M059J (cell line): ENCODE measurements at places on chromosomes 6 and 20. TPM values are rescaled to one million over a fixed set of nuclear protein-coding genes. Genes with fewer than 3 reads are reported as not detected.

The POU5F1 gene
- total RNA-seq = 0.39 TPM in 1 of 2 replicates, not detected in the other

The PTGIS gene
- total RNA-seq = 0.02 and 0.07 TPM in 2 replicates

The MYLIP gene
- 11.8 and 16.3 TPM in 2 replicates for total RNA-seq

The TSBP1 gene
- total RNA-seq = not detected in 2 replicates

The SLC35B2 gene
- total RNA-seq = 205 and 215 TPM in 2 replicates

The GRIK2 gene
- 0.12 and 2.4 TPM in 2 replicates for total RNA-seq

The RSPH9 gene
- total RNA-seq = 0.05 and 0.69 TPM in 2 replicates

The AVP gene
- not detected in 2 replicates for total RNA-seq

- no peak for DNase-seq
These were observed 19.5 kb upstream of the PRELID3B start for GRCh38 chr20:59062081-59062480.

DNA sequence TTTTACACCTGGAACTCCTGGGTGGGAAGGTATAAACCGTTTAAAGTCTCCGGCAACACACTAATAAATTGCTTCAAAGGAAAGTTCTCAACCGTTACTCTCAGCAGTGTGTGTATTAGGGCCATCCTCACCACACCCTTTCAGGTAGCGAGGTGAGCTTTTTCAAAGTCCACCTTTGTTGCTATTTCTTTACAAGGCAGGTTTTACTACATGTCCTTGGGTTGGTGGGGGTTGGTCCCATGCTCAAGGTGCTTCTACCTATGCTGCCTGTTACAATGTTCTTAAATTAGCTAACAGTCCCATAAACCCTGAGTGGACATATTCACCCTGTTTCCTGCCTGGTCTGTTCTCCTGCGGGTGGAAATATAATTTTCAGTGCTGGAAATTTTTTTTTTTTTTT is 13.2 kb upstream of the OSER1 start:
- DNase-seq = no peak

GRCh38 chr20:43992885-43993284 is 78.2 kb downstream of the TOX2 start:
- DNase-seq = no peak

GRCh38 chr6:79862126-79862525 is 85.2 kb downstream of the ELOVL4 start:
- DNase-seq = peak; percentile 4

GRCh38 chr6:27495386-27496135 is 22.7 kb upstream of the ZNF184 start:
- peak; percentile 93 for DNase-seq

DNA sequence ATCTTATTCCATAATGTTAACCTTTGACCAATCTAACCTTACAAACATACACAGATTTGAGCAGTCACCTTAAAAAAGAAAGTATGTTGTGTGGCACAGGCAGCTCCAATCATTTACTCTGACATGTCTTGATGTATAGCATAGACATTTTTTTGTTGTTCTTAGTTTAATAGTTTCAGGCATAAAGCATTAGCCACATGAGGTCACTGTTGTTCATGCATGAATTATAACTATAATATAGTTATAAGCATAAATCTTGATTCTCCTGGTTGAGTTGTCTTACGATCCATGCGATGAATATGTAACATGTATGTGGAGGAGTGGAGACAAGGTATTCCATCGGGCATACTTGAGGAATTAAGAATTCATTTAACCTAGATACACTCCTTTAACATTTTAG is 26.1 kb upstream of the NKAIN2 start:
- DNase-seq = no peak

DNA sequence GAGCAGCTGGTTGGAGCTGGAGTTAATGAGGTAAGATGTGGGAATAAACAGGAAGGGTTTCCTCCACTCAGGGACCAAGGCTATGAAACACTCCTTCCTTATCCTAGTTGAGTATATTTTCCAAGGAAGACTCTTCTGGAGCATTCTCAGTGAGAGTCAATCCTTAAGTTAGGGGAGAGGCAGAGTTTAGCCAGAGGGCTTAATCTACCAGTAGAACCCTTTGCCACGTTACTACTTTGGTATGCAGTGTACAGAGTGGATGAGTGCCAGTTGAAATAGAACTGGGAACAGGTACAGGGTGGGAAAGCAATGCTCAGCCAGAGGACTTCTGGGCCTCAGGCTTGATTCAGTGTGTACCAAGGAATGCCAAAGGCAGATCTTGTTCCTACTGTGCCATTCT is 114.3 kb downstream of the UBE3D start:
- DNase-seq = peak; percentile 98

DNA sequence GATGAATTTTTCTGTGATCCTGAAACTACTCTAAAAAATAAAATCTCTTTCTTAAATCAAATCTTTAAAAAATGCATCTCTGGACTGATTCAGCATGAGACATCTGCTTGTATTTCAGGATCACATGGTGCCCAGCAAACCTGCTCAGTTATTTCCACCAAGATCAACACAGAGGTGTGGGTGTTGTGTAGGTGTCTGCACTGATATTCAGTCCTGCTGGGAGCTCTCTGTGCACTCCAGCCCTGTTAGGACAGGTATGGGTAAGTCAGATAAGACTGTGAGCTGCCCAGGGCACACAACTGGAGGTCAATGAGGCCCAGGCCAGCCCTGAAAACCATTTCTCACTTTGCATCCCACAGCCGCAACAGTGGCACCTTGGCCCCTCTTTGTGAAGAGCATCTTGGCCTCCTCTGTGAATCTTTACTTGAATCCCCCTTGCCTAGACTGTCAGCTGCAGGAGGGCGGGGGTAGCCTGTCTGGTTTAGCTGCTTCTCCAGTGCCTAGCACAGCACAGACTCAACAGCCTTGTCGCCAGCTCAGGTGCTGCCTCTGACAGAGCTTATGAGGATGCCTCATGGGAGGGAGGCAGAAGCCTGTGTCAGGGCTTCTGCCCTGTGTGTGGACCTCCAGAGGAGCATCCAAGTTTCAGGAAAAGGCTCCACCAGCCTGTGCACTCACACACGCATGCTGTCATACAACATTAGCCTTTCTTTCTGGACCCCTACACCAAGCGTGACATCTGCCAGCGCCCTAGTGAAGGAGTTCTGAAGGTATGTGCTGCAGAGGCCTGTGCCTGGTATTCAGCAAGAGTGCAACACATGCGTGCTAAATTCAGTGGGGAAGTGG is 187.6 kb upstream of the CST7 start:
- DNase-seq = no peak

GRCh38 chr6:164337024-164337924 is 922.8 kb downstream of the QKI start:
- DNase-seq = no peak

GRCh38 chr6:129248946-129249345 is 366.0 kb downstream of the LAMA2 start:
- no peak for DNase-seq

GRCh38 chr6:162862941-162863340 is 135.2 kb downstream of the PACRG start:
- no peak for DNase-seq

DNA sequence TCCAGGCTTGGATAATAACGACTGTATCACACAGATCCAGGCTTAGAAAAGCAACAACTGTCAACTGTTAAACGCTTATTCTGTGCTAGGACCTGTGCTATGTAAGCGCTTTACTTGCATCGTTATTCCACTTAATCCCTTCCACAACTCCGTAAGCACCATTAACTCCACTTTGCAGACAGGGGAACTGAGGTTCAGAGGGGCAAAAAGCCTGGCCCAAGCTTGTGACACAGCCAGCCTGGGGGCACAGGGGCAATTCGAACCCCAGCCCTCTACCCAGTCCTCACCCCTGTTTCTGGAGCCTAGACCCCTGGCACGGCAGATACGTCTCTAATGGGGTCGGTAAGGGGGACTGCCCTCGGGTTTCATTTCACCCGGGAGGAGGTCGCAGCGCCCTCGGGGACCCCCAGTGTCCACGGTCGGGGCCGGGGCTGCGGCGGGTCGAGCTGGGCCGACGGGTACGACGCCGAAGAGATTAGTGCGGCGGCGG is 411 bp downstream of the DSN1 start:
- DNase-seq = peak; percentile 20

DNA sequence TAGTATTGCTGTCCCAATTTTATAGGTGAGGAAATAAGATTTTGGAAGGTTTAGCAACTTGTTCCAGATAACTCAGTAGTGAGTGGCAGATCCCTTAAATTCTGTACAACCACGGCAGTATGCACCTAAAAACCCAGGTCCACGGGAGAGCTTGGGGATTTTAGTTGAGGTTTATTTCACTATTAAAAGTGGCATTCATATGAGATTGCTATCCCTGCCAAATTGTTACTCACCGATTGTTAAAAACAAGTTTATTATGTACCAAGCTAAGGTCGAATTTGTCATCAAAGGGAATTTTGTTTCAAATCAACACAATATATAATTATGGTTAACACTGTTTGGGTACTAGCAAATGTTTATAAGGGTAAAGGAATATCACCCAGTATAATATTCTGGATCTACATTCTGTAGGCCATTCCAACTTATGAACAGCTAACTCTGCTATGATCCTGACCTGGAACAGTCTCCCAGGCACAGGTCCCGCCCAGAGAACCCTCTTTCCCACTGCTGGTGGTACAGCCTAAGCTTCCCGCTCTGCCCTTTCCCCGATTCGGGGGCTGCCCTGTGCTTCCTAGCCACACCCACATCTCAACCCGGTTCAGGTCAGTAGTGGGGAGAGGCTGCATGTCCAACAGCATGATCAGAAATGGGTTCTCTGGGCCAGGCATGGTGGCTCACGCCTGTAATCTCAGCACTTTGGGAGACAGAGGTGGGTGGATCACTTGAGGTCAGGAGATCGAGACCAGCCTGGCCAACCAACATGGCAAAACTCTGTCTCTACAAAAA is 24.9 kb downstream of the GPLD1 start:
- DNase-seq = peak; percentile 38

DNA sequence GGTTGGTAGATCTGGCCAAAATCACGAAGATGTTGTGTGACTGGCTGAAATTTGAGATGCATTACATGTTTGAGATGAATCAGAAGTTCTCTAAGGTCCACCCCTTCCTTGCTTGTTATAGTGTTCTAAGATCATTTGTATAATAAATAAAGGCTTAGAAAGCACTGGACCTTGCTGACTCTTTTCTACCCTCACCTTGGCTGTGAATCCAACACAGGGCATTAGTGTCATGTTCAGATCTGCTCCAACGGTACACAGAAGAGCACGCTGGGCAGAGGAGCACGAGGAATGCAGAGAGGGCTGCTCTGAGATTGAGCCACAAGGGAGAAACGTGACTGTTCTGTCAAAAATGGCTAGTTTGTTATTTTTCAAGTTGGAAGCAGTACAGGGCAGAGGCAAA is 169.5 kb upstream of the HDAC2 start:
- peak; percentile 7 for DNase-seq

DNA sequence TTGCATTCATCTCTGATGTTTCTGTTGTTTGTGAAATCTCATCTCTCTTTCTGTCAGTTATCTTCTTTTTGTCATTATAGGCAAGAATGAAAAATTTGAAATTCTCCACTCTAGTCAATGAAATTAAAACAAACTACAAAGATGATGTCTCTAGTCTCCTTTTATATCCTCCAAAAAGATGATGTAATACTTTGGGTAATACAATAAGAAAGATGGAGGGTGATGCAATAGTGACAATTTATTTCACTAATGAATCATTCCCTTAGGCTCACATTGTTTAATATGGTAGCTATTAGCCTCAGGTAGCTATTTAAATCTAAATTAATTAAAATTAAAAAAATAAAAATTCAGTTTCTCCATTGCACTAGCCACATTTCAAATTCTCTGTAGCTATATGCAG is 145.4 kb downstream of the UST start:
- no peak for DNase-seq

GRCh38 chr20:5065166-5065878 is 54.4 kb downstream of the PCNA start:
- peak; percentile 96 for DNase-seq

DNA sequence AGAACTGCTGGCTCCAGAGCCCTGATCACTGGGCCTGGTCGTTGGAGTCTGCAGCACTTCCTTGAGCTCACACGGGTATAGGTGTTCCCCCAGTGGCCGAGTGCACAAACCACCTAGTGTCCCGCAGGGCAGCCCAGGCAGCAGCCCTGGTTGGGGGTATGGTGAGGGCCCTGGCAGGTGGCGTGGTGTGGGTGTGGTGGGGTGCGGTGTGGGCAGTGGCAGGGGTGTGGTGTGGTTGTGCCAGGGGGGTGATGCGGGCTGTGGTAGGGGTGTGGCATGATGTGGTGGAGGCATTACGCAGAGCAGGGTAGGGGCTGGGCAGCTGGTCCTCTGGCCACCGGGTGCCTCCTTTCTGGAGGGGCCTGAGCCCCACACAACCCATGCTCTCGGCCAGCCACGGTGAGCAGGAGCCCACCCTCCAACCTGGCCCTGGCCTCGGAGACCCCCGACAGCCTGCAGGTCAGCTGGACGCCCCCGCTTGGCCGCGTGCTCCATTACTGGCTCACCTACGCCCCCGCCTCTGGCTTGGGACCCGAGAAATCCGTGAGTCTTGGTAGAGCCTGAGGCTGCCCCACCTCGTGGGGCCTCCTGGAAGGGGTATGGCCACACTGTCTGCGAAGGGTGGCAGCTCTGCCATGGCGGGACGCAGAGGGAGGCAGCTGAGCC is 20.5 kb downstream of the COL20A1 start:
- DNase-seq = no peak

- DNase-seq = peak; percentile 1
These were observed 639.6 kb downstream of the EPHA7 start for GRCh38 chr6:92779746-92780145.

GRCh38 chr6:8180327-8181159 is 78.2 kb upstream of the EEF1E1 start:
- peak; percentile 94 for DNase-seq

DNA sequence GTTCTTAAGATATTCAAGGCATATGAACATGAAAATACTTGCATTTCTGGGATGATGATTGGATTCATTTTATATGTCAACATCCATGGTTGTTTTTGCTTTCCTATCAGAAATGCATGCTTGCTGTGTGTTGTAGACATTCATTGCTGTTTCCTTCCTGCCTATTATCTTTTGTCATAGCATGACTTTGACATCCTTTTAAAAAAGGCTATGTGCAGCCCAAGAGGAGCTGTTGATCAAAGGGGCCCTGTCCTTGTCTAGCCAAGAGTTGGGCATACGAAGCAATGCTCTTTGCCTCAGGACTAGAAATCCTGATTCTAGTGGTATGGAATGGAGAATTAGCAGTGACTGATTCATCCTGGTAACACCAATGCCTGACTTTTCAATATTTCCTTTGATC is 143.1 kb downstream of the RNF144B start:
- no peak for DNase-seq

DNA sequence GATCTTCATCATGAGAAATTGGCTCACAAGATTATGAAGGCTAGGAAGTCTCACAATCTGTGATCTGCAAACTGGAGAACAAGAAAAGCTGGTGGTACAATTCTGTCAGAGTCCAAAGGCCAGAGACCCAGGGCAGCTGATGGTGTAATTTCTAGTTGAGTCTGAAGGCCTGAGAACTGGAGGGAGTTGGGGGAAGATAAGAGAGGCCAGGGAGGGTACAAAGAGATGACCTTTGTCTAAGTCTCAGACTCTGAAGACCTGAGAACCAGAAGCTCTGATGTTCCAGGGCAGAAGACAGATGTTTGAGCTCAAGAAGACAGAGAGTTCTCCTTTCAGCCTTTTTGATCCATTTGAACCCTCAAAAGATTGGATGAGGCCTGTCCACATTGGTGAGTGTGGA is 280.6 kb downstream of the HDGFL1 start:
- DNase-seq = no peak

- no peak for DNase-seq
These were observed 23.4 kb downstream of the SLC17A5 start for GRCh38 chr6:73630401-73630800.
